ENCODE measurements at places on chromosomes 2 and 18. TPM values are rescaled to one million over a fixed set of nuclear protein-coding genes. Genes with fewer than 3 reads are reported as not detected.

DNA sequence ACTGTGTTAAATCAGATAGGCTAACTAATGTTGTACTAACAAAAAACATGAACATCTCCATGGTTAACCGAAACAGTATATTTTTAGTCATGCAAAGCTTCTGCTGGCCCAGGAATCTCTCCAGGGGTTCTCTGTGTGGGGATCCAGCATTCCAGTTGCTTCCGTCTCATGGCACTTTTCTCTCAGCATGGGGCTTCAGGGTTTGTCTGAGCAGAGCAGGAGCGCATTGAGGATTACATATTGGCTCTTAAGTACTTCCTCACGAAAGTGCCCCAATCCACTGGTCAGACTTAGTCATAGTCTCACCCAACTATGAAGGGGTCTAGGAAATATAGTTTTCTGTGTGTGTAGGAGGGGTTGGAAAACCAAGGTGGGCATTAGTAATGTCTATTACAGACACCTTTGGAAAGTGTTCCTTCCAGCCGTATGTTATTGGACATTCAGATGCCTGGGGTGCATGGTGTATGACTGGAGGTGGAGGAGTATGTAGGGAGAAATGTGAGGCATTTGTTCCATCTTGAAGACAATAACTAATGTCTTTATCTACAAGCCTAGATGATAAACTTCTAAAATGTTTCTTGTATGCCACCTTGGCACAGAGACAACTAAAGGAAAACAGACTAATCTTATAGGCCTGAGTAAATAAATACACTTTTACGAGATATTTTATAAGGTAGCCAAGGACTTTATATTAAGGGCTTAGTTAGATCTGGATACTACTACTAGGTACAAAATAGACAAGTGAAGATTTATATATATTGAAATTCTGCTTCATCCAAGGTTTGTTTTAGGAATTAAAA is 123.8 kb upstream of the ZEB2 start:
- no peaks in the 10 kb centered on the region for H3K27me3 ChIP-seq
- H3K4me3 ChIP-seq, result no peak overlapping the region
- no peak overlapping the region for H3K27ac ChIP-seq
- no peaks in the 10 kb centered on the region for H3K4me1 ChIP-seq

- H3K36me3 ChIP-seq, result no peaks in the 10 kb centered on the region
- H3K27me3 ChIP-seq, result no peaks in the 10 kb centered on the region
- H3K27ac ChIP-seq, result no peak overlapping the region
Observed at GRCh38 chr2:1639086-1639858, 105.0 kb downstream of the PXDN start.

DNA sequence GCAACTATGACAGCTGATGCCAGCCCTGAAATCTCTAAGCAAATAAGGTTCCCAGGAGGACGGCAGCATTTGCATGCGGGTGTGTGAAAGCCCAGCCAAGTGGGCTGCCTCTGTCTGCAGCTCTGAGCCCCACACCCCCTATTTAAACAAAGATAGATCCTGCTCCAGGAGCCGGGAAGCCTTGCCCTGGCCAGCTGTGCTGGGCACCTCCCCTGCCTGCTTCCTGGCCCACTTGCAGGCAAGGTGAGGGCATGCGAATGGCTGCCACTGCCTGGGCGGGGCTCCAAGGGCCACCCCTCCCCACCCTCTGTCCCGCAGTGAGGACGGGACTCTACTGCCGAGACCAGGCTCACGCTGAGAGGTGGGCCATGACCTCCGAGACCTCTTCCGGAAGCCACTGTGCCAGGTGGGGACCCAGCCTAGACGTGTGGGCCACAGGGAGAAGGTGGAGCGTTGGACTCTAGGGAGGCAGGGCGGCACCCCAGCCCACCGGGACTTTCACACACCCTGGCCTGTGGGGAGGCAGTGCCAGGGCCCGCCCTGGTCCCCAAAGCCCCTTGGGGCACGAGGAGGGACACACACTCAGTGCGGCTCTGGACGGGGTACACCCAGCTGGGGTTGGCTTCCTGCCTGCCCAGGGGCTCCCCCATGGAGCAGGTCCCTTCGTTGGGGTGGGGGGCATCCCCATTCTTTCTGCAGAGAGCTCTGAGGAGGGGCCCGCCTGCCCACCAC is at the start of gene ANO7:
Gene ANO7 (plus strand): TSS at position 317 of the 732 bp plus-strand sequence. CDS start 1,387 bp downstream, outside the sequence.
- no peaks in the 10 kb centered on the region for H3K4me1 ChIP-seq
- no peaks in the 10 kb centered on the region for H3K27me3 ChIP-seq
- no peaks in the 10 kb centered on the region for H3K36me3 ChIP-seq
- no peak within 1 kb of the TSS for H3K4me3 ChIP-seq

DNA sequence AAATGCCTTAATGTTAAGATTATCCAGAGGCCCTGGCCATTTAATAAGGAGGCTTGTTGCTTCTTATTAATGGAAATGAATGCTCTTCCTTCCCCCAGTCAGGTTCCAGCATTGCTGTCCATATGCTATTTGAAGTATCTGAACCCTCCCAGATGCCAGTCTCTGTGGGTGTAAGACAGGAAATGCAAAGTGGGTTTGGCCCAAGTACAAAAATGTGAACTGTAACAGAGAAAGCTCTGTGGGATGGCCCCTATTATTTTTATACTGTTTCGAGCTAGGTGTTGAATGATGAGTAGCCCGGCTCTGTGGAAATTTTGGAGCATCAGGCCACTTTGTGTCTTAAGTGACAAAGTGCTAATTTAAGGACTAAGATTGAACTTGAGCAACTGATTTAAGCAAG is 141.0 kb downstream of the UXS1 start:
- no peak overlapping the region for H3K4me3 ChIP-seq
- H3K4me1 ChIP-seq, result no peaks in the 10 kb centered on the region
- H3K36me3 ChIP-seq, result no peaks in the 10 kb centered on the region
- no peaks in the 10 kb centered on the region for H3K27me3 ChIP-seq
- H3K27ac ChIP-seq, result no peak overlapping the region

- no peak overlapping the region for H3K4me3 ChIP-seq
- H3K4me1 ChIP-seq, result no peaks in the 10 kb centered on the region
- H3K27me3 ChIP-seq, result no peaks in the 10 kb centered on the region
- no peaks in the 10 kb centered on the region for H3K36me3 ChIP-seq
- H3K27ac ChIP-seq, result no peak overlapping the region
Observed at GRCh38 chr2:73212448-73213176, 1.4 kb upstream of the SMYD5 start.

DNA sequence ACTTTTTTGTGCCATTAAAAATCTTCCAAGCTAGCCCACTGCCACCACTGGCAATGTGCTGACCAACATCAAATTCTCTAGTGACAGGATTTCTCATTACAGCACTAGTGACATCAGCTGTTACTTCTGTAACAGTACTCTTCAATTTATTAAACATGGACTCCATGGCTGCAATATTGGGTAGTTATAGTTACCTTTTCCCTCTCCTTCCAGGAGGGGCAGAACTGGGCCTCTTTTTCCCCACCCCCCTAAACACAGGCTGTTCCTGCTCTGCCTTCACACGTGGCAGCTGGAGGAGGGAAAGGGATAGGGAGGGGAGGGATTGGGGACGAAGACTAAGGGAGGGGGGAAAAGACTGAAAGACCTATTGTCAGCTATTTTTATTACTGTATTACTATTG is 38.1 kb downstream of the TRAK2 start:
- H3K27ac ChIP-seq, result no peak overlapping the region
- H3K4me1 ChIP-seq, result peaks cover 9% of the 10 kb centered on the region
- H3K36me3 ChIP-seq, result no peaks in the 10 kb centered on the region
- H3K4me3 ChIP-seq, result no peak overlapping the region

GRCh38 chr18:1663879-1664705 is 759.4 kb downstream of the ADCYAP1 start:
- no peak overlapping the region for H3K4me3 ChIP-seq
- H3K27ac ChIP-seq, result no peak overlapping the region
- no peaks in the 10 kb centered on the region for H3K27me3 ChIP-seq
- H3K36me3 ChIP-seq, result no peaks in the 10 kb centered on the region

GRCh38 chr2:72149556-72150156 is 2.0 kb upstream of the CYP26B1 start:
- DNase-seq, result peak; percentile 15
- H3K36me3 ChIP-seq, result no peaks in the 10 kb centered on the region
- H3K27me3 ChIP-seq, result peaks cover 39% of the 10 kb centered on the region

- no peak overlapping the region for H3K4me3 ChIP-seq
- DNase-seq, result no peak
- no peaks in the 10 kb centered on the region for H3K27me3 ChIP-seq
Observed at GRCh38 chr18:22521026-22521707, 103.5 kb upstream of the CTAGE1 start.

DNA sequence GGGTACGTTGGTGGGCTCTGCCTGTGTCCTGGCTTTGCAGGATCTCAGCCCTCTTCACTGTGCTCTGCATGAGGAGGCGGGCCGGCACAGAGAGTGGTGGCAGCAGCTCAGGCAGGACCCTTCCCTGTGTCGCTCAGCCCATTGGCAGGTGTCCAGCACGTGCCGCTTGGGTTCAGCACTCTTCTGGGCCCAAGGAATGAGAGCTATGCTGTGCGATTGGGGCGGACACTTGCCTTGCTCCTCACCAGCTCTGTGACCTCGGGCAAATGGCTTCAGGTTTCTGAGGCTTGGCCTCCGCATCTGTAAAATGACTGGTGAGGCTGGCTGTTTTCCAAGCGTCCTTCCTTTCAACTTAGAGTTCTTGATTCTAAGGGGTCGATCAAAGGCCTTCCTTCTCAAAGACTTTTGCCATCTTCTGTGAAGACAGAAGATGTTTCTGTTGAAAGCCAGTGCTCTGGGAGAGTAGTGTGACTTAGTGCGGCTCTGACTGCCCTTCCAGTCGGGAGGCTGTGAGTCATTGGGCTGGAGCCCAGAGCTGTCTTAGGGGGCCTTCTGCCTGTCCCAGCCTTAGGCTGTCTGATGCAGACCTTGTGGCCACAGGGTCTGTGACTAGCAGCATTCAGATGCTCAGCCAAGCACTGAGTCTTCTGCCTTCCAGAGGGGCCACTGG is 35.6 kb downstream of the GLI2 start:
- peak overlapping the region; percentile 67 for H3K27ac ChIP-seq
- no peak overlapping the region for H3K4me3 ChIP-seq
- peak; percentile 81 for DNase-seq
- no peaks in the 10 kb centered on the region for H3K27me3 ChIP-seq

DNA sequence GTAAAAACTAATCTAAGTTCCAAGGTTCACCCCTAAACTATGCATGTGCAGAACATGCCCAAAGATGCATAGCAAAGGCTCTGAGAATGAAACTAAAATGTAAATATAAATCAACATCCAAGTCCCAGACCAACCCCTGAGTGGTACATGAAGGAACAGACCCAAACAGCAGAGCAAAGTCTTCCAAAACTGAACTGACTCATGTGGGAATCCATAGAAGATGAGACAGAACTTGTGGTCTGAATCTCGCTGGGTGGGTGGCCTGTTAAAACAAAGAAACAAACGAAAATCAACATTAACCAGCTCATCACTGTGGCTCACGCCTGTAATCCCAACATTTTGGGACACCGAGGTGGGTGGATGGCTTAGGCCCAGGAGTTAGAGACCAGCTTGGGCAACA is 29.5 kb upstream of the ATRAID start:
- no peaks in the 10 kb centered on the region for H3K4me1 ChIP-seq
- H3K27me3 ChIP-seq, result no peaks in the 10 kb centered on the region
- H3K27ac ChIP-seq, result no peak overlapping the region
- no peak overlapping the region for H3K4me3 ChIP-seq
- no peak for DNase-seq

GRCh38 chr18:53665701-53666100 is 558.8 kb downstream of the MBD2 start:
- no peaks in the 10 kb centered on the region for H3K4me1 ChIP-seq
- H3K27ac ChIP-seq, result no peak overlapping the region
- H3K4me3 ChIP-seq, result no peak overlapping the region
- DNase-seq, result no peak

- H3K27ac ChIP-seq, result no peak overlapping the region
- H3K27me3 ChIP-seq, result no peaks in the 10 kb centered on the region
- DNase-seq, result no peak
- no peak overlapping the region for H3K4me3 ChIP-seq
- no peaks in the 10 kb centered on the region for H3K4me1 ChIP-seq
Observed at GRCh38 chr2:3355951-3356569, 21.6 kb downstream of the EIPR1 start.

DNA sequence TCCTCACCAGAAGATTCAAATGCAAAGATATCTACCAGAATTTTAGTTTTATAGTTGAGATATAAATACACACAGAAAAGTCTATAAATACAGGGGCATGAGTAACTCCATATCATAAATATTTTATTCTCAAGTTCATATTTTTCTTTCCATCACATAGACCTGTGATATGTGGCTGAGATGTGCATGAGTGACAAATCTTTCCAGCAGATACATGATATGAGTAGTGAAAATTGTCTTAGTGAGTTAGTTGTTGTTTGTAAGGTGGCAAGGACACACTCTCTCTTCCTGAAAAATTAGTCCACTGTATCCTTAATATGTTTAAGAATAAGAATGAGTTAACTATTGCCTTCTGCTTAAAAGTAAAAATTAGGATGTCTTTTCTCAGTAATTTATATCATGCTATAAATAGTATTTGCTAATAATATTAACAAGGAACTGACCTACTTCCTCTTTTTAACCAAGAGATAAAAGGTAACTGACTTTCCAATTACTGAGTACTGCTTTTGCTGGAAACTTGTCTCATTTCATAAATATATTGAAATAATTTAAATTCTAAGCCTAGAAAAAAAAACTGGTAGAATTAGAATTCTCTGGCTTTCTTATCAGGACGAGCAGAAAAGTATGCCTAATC is 85.2 kb upstream of the SESTD1 start:
- H3K4me3 ChIP-seq, result no peak overlapping the region
- no peaks in the 10 kb centered on the region for H3K36me3 ChIP-seq
- H3K4me1 ChIP-seq, result no peaks in the 10 kb centered on the region
- H3K27ac ChIP-seq, result no peak overlapping the region
- DNase-seq, result no peak
- no peaks in the 10 kb centered on the region for H3K27me3 ChIP-seq

GRCh38 chr2:175619179-175620045 is 382.7 kb downstream of the LNPK start:
- H3K36me3 ChIP-seq, result no peaks in the 10 kb centered on the region
- no peaks in the 10 kb centered on the region for H3K4me1 ChIP-seq
- no peak overlapping the region for H3K27ac ChIP-seq
- H3K4me3 ChIP-seq, result no peak overlapping the region
- DNase-seq, result no peak

GRCh38 chr2:195307751-195308150 is 349.3 kb upstream of the SLC39A10 start:
- no peaks in the 10 kb centered on the region for H3K4me1 ChIP-seq
- no peaks in the 10 kb centered on the region for H3K27me3 ChIP-seq
- no peaks in the 10 kb centered on the region for H3K36me3 ChIP-seq
- H3K27ac ChIP-seq, result no peak overlapping the region
- no peak for DNase-seq

GRCh38 chr2:213016984-213017351 is 134.4 kb downstream of the IKZF2 start:
- no peaks in the 10 kb centered on the region for H3K4me1 ChIP-seq
- no peaks in the 10 kb centered on the region for H3K36me3 ChIP-seq
- H3K27ac ChIP-seq, result no peak overlapping the region
- no peaks in the 10 kb centered on the region for H3K27me3 ChIP-seq

- H3K4me1 ChIP-seq, result no peaks in the 10 kb centered on the region
- H3K27ac ChIP-seq, result no peak overlapping the region
- H3K36me3 ChIP-seq, result no peaks in the 10 kb centered on the region
- DNase-seq, result no peak
Observed at GRCh38 chr2:169662744-169663143, 31.5 kb downstream of the CFAP210 start.

- DNase-seq, result no peak
- no peaks in the 10 kb centered on the region for H3K36me3 ChIP-seq
Observed at GRCh38 chr2:8850845-8851487, 13.6 kb upstream of the KIDINS220 start.

- no peak overlapping the region for H3K27ac ChIP-seq
- DNase-seq, result no peak
- H3K36me3 ChIP-seq, result no peaks in the 10 kb centered on the region
- H3K27me3 ChIP-seq, result no peaks in the 10 kb centered on the region
- H3K4me3 ChIP-seq, result no peak overlapping the region
- H3K4me1 ChIP-seq, result no peaks in the 10 kb centered on the region
Observed at GRCh38 chr2:193272011-193272410, 1077.3 kb upstream of the TMEFF2 start.

AKAIN1 gene
- total RNA-seq, result not detected

VSNL1 gene
- total RNA-seq, result 1.8 TPM

EFHD1 gene
- 8.5 TPM for total RNA-seq

HPCAL1 gene
- total RNA-seq, result 11.1 TPM

MYOM1 gene
- total RNA-seq, result 3.1 TPM

TSGA10 gene
- 20.4 TPM for total RNA-seq
